ENCODE measurements at places on chromosomes 1 and 21.

GRCh38 chr1:32742199-32742947 is 39.8 kb upstream of the SYNC start:
- DNase-seq: no peak

DNA sequence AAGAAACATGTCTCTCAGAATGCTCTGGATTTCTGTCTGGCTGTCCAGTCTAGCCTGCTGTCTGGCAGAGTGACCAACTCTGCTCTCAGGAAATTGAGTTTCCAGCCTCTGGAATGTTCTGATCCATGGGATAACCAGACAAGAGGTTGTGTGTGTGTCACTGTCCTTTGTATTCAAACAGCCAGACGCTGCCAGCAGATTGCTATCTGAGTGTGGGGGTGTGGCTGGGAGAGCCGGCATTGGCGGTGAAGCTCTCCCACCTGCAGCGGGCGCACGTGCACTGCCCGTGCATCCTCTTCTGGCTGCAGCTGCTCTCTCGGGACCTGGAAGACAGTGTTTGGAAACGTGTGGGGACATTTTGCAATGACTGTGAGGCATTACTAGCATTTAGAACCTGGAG is 26.1 kb downstream of the PKP1 start:
- DNase-seq: peak; percentile 64

- no peak for DNase-seq
These were observed 2.8 kb downstream of the RGS1 start for GRCh38 chr1:192578144-192578909.

GRCh38 chr1:59452559-59452958 is 155.7 kb downstream of the FGGY start:
- no peak for DNase-seq
